ENCODE measurements at places on chromosomes 16 and 17. TPM values are rescaled to one million over a fixed set of nuclear protein-coding genes. Genes with fewer than 3 reads are reported as not detected.

GRCh38 chr16:53503991-53504663, 1.1 kb upstream of the AKTIP start:
- no peaks in the 10 kb centered on the region for H3K27me3 ChIP-seq
- H3K4me3 ChIP-seq = peak overlapping the region; percentile 87
- peaks cover 1% of the 10 kb centered on the region for H3K36me3 ChIP-seq
- peaks cover 24% of the 10 kb centered on the region for H3K4me1 ChIP-seq

DNA sequence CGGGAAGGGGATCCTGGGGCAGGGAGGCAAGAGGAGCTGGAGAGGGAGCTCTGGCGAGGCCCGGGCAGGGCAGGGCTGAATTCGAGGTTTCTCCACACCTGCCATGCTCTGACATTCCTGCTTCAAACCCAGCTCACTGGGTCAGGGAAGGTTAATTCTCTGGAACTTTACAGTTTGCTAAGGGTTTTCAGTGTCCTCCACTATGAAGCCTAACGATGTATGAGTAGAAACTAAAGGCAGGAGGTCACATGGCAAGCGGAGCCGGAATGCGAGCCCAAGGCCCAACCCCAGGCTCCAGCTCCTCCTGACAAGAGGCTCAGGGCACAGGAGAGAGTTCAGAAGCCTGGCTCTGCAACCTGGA, 29.2 kb downstream of the DCAKD start:
- no peak overlapping the region for H3K27ac ChIP-seq
- DNase-seq = no peak
- H3K27me3 ChIP-seq = peaks cover 26% of the 10 kb centered on the region

GRCh38 chr17:49913226-49914095, 55.5 kb upstream of the DLX4 start:
- no peaks in the 10 kb centered on the region for H3K36me3 ChIP-seq
- peaks cover 82% of the 10 kb centered on the region for H3K27me3 ChIP-seq
- peaks cover 8% of the 10 kb centered on the region for H3K4me1 ChIP-seq
- H3K27ac ChIP-seq = no peak overlapping the region
- no peak for DNase-seq

- DNase-seq = no peak
- peaks cover 16% of the 10 kb centered on the region for H3K27me3 ChIP-seq
- H3K4me1 ChIP-seq = peaks cover 5% of the 10 kb centered on the region
These were observed 3.4 kb downstream of the DNAH9 start for GRCh38 chr17:11601661-11602060.

- H3K4me3 ChIP-seq = no peak overlapping the region
- peaks cover 44% of the 10 kb centered on the region for H3K4me1 ChIP-seq
- no peaks in the 10 kb centered on the region for H3K36me3 ChIP-seq
- no peak for DNase-seq
- H3K27ac ChIP-seq = no peak overlapping the region
- peaks cover 27% of the 10 kb centered on the region for H3K27me3 ChIP-seq
These were observed 8.7 kb upstream of the SLC7A5 start for GRCh38 chr16:87877942-87878507.

DNA sequence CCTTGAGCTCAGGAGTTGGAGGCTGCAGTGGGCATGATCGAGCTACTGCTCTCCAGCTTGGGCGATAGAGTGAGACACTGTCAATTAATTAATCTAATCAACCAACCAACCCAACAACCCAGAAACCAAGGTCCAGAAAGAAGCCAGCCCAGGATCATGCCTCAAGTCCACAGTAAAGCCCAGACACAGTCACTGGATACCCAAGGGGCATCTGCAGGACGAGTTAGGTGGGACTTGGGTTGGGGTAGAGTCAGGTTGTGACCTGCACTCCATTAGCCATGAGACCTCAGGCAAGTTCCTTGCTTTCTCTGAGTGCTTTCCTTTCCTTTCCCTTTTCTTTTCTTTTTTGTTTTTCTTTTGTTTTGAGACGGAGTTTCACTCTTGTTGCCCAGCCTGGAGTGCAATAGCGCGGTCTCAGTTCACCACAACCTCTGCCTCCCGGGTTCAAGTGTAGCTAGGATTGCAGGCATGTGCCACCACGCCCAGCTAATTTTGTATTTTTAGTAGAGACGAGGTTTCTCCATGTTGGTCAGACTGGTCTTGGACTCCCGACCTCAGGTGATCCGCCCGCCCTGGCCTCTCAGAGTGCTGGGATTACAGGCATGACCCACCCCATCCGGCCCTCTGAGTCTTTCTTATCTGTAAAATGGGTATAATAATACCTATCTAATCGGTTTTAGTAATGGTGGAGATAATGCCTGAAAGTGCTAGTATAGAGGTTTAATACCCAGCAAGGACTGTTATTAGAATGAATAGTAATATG, 3.5 kb upstream of the HSD17B1 start:
- peak overlapping the region; percentile 62 for H3K4me3 ChIP-seq

- H3K4me3 ChIP-seq = no peak overlapping the region
- peak overlapping the region; percentile 51 for H3K27ac ChIP-seq
- H3K4me1 ChIP-seq = peaks cover 9% of the 10 kb centered on the region
- peaks cover 3% of the 10 kb centered on the region for H3K36me3 ChIP-seq
These were observed 7.1 kb downstream of the SLC25A39 start for GRCh38 chr17:44317545-44317944.

- H3K36me3 ChIP-seq = no peaks in the 10 kb centered on the region
- H3K4me1 ChIP-seq = peaks cover 7% of the 10 kb centered on the region
- no peak overlapping the region for H3K27ac ChIP-seq
These were observed 128.9 kb upstream of the RCVRN start for GRCh38 chr17:10033959-10034358.

- no peak overlapping the region for H3K4me3 ChIP-seq
- no peaks in the 10 kb centered on the region for H3K27me3 ChIP-seq
- no peak for DNase-seq
- H3K4me1 ChIP-seq = peaks cover 6% of the 10 kb centered on the region
- H3K36me3 ChIP-seq = peaks cover 6% of the 10 kb centered on the region
- no peak overlapping the region for H3K27ac ChIP-seq
These were observed 11.1 kb downstream of the CHAD start for GRCh38 chr17:50457621-50458020.

DNA sequence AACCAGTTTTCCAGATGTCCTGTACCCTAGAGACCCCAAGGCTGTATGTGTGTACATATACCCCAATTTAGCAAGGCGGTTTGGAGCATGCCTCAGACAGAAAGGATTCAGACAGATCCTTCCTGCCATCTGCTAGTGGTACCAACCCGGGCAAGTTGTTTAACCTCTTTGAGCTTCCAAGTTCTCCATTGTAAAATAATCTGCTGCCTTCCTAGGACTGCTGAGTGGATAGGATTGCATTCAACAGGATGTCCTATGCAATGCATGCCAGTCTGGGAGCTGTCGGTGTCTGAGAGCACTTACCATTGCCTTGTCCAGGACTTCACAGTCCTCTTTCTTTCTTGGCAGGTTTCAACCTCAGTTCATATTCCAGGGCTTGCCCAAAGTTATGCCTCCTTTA, 1.9 kb downstream of the CDH13 start:
- no peak overlapping the region for H3K27ac ChIP-seq
- H3K4me3 ChIP-seq = no peak overlapping the region

DNA sequence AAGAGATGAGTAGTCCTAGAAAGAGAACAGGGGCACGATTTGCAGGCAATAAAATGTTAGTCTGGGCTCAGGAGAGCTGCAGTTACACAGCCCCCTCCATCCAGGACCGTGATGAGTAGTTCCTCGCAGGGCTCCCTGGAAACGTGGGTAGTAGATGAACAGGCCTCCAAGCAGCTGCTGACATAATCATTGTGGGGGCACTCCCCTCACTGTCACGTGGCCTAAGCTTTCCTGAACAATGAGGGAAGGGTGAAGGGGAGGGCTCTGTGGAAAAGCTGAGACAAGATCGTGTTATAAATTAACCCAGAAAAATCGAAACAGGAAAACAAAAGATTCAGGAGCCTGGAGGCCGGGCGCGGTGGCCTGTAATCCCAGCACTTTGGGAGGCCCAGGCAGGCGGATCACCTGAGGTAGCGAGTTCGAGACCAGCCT, 1.3 kb upstream of the PER1 start:
- peaks cover 16% of the 10 kb centered on the region for H3K4me1 ChIP-seq
- H3K27me3 ChIP-seq = no peaks in the 10 kb centered on the region
- H3K36me3 ChIP-seq = peaks cover 2% of the 10 kb centered on the region
- H3K27ac ChIP-seq = peak overlapping the region; percentile 97
- H3K4me3 ChIP-seq = peak overlapping the region; percentile 53

- no peaks in the 10 kb centered on the region for H3K36me3 ChIP-seq
- DNase-seq = no peak
- H3K4me1 ChIP-seq = peaks cover 33% of the 10 kb centered on the region
- H3K27ac ChIP-seq = peak overlapping the region; percentile 14
- no peak overlapping the region for H3K4me3 ChIP-seq
These were observed 152.2 kb downstream of the SNX11 start for GRCh38 chr17:48259694-48260291.

- H3K27ac ChIP-seq = no peak overlapping the region
- no peaks in the 10 kb centered on the region for H3K27me3 ChIP-seq
- no peaks in the 10 kb centered on the region for H3K4me1 ChIP-seq
- peak; percentile 71 for DNase-seq
- peaks cover 22% of the 10 kb centered on the region for H3K36me3 ChIP-seq
- no peak overlapping the region for H3K4me3 ChIP-seq
These were observed 43.8 kb downstream of the DNAJA2 start for GRCh38 chr16:46929378-46930332.

DNA sequence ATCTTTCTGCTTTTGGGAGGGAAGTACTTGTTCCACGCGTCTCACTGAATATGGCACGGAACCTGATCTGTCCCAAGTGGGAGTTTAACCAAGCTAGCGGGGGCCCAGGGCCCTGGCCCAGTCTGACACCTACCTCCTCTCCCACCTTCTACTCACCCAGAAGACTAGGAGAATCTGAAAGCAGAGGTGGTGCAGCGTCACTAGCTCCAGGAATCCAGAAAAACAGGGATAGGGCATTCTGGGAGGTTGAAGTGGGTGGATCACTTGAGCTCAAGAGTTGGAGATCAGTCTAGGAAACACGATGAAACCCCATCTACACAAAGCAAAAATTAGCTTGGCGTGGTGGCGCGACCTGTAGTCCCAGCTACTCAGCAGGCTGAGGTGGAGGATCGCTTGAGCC, 163.5 kb upstream of the ZNF267 start:
- H3K36me3 ChIP-seq = peaks cover 9% of the 10 kb centered on the region
- DNase-seq = no peak
- no peak overlapping the region for H3K4me3 ChIP-seq
- no peaks in the 10 kb centered on the region for H3K27me3 ChIP-seq

- no peak for DNase-seq
- H3K4me3 ChIP-seq = no peak overlapping the region
- peaks cover 10% of the 10 kb centered on the region for H3K36me3 ChIP-seq
- peaks cover 3% of the 10 kb centered on the region for H3K27me3 ChIP-seq
These were observed 4.4 kb upstream of the RASL10B start for GRCh38 chr17:35726953-35727460.

DNA sequence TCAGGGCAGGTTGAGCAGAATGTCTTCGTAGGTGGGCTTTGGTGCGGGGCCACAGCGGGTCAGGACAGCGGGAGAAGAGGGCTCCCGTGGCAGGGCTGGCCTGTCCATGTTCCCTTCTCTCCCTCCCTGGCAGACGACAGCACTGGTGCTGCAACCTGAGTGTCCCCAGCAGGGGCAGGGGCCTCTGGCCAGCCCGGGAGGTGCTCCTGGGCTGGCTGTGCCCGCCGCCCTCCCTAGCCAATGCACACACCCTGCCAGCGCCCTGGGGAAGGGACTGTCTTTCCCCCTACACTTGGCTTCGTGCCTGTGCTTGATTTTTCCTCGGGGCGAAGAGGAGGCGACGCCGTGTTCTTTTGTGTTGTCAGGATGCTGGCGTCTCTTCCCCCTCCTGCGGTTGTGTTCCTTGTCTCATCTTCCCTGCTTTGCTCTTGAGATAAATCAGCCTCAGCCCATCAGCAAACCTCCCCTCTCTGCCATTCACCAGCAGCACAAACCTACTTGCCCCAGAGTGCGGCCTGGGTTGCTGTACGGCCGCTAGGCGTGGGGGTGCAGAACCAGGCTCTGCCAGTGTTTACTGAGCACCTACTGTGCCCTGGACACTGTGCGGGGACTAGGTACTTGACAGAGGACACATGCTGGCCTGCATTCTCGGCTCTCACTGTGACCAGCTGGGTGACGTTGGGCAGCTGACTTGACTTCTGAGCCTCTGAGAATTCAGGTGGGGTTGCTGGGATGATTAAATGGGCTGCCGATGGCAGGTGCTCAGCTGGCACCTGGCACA, 237.3 kb upstream of the CIBAR2 start:
- peaks cover 14% of the 10 kb centered on the region for H3K4me1 ChIP-seq
- peak overlapping the region; percentile 77 for H3K27ac ChIP-seq
- H3K4me3 ChIP-seq = no peak overlapping the region
- no peak for DNase-seq
- no peaks in the 10 kb centered on the region for H3K36me3 ChIP-seq
- H3K27me3 ChIP-seq = peaks cover 2% of the 10 kb centered on the region

DNA sequence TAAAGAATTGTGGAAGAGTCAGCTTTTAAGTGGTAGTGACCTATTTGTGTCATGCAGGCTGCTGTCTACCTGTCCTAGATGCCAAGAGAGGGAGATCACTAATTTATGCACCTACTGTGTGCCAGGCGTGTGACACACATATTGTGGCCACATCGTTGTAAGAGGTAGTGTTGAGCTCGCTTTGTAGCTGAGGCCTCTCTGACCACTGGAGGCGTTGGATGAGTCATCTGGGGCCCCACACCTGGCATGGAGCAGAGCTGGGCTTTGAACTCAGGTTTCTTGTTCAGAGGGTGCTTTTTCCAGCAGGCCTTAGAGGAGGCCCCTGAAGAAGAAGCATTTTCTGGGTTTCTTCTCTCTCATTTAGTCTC, 52.3 kb upstream of the LGALS9 start:
- no peaks in the 10 kb centered on the region for H3K27me3 ChIP-seq
- no peaks in the 10 kb centered on the region for H3K36me3 ChIP-seq
- no peak for DNase-seq
- no peak overlapping the region for H3K4me3 ChIP-seq

- H3K36me3 ChIP-seq = peaks cover 1% of the 10 kb centered on the region
- DNase-seq = no peak
- peaks cover 16% of the 10 kb centered on the region for H3K4me1 ChIP-seq
- no peaks in the 10 kb centered on the region for H3K27me3 ChIP-seq
These were observed 3.8 kb downstream of the NTHL1 start for GRCh38 chr16:2043667-2044451.

GRCh38 chr16:53985861-53986260, 281.9 kb downstream of the FTO start:
- no peak overlapping the region for H3K27ac ChIP-seq
- H3K4me3 ChIP-seq = no peak overlapping the region
- no peaks in the 10 kb centered on the region for H3K27me3 ChIP-seq
- peaks cover 12% of the 10 kb centered on the region for H3K4me1 ChIP-seq
- no peak for DNase-seq

DNA sequence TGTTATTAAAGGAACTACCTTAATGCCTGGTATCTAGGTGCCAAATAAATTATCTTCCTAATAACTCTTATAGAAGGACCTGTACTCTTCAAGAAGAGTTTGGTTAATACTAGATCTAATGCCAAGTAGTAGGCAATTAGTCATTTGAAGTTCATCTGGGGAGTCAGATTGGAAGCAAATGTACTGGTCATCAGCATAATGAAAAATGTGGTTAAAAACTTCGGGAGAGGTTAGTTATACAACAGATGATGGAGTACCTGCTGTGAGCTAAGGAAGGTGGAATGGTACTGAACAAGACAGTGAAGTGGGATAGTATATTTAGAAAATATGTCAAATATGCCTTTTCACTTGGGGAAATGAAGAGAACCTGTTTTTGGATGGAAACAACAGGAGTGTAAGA, 49.2 kb downstream of the TNRC6A start:
- H3K4me3 ChIP-seq = no peak overlapping the region
- H3K27ac ChIP-seq = no peak overlapping the region

The MCRIP2 gene
- total RNA-seq = 26.3 TPM

The CNTNAP1 gene
- total RNA-seq = 2.3 TPM

The IL21R gene
- not detected for total RNA-seq

The CA5A gene
- total RNA-seq = not detected

The RNF43 gene
- total RNA-seq = 19.2 TPM

The KIFC3 gene
- total RNA-seq = 34.5 TPM

The AGRP gene
- total RNA-seq = not detected

Data from progenitor cell of endocrine pancreas (in vitro differentiated cells).